Breast epithelium (tissue), 4 donors: ENCODE measurements at places on chromosomes 16 and 17. TPM values are rescaled to one million over a fixed set of nuclear protein-coding genes. Genes with fewer than 3 reads are reported as not detected.
A peak's percentile ranks its signal among the peaks of the same experiment; 100 is the strongest.

- peak overlapping the region; percentile 68 for H3K27ac ChIP-seq
- peaks cover 26% of the 10 kb centered on the region for H3K4me1 ChIP-seq
- H3K36me3 ChIP-seq, result no peaks in the 10 kb centered on the region
- peak; percentile 85 for DNase-seq
- H3K27me3 ChIP-seq, result no peaks in the 10 kb centered on the region
- peak overlapping the region; percentile 86 for H3K4me3 ChIP-seq
Observed at GRCh38 chr16:2212362-2213324, 2.0 kb upstream of the BRICD5 start.

DNA sequence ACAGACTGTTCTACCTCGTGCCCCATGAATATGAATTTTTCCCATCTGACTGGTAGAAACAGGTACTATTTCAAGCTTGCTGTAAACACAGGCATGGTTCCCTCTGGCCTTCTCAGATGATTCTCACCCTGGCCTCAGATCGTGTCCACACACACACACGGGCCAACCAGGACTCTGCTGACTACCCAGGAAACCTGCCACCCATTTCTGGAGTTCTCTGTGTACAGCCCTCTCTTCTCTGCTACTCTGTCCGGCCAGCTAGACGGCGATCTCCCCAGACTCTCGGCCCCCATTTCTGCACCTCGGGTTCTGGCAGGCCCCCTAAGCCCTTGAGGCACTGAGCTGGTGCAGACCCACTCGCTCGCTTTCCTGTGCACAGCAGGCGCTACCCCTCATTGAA is 31.2 kb downstream of the RPA1 start:
- H3K4me1 ChIP-seq, result no peaks in the 10 kb centered on the region
- no peak overlapping the region for H3K4me3 ChIP-seq
- DNase-seq, result no peak
- no peaks in the 10 kb centered on the region for H3K36me3 ChIP-seq

- DNase-seq, result no peak
- no peaks in the 10 kb centered on the region for H3K36me3 ChIP-seq
- no peaks in the 10 kb centered on the region for H3K27me3 ChIP-seq
Observed at GRCh38 chr16:27576729-27577128, 26.8 kb downstream of the KATNIP start.

- peaks cover 17% of the 10 kb centered on the region for H3K4me1 ChIP-seq
- no peaks in the 10 kb centered on the region for H3K27me3 ChIP-seq
- peak overlapping the region; percentile 94 for H3K27ac ChIP-seq
- peaks cover 7% of the 10 kb centered on the region for H3K36me3 ChIP-seq
- no peak for DNase-seq
Observed at GRCh38 chr16:30076276-30076791, 540 bp downstream of the PPP4C start.

GRCh38 chr17:58247511-58248363 is 9.4 kb downstream of the LPO start:
- H3K27ac ChIP-seq, result no peak overlapping the region
- H3K36me3 ChIP-seq, result no peaks in the 10 kb centered on the region
- H3K4me1 ChIP-seq, result no peaks in the 10 kb centered on the region
- no peak for DNase-seq
- H3K27me3 ChIP-seq, result peaks cover 6% of the 10 kb centered on the region

DNA sequence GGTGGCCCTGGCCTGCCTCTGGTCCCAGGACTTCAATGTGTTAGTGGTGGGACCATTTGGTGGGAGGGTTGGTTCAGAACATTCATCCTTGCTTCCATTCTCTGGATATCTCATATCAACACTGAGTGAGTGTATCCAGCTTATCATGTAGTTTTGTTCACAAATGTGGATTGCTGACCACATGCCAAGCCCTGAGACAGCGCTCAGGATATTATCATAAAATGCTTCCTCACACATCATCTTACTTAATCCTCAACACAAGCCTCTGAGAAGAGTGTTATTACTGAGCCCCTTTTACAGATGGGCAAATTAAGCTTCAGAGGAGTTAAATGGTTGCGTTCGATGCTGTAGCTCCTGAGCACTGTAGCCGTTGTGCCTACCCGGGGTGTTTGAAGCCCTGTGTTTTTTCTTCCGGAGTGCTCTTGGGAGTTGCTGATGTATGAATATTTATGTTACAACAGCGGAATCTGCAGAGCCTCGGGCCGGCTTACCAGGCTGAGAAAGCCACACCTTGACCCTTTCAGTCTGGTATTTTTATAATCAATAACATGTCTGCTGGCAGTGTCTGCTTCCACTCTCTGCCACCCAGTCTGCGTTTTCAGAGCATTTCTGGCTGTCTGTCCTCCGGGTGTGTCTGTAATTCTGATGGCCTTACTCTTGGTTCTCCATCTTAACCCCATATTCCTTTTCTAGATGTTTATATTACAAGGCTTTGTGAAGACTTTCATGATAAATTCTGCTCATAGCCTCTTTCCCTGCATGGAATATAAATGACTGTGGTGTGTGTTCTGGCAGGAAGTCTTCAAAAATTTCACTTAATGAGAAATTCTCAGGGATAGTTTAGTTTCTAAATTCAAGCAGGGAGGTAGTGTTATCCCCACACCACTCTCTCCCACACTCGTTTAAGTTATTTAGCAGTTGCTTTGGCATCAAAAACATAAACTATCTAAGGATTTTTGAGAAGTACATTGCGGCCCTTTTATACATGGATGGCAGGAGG is 2.9 kb downstream of the GLP2R start:
- H3K36me3 ChIP-seq, result no peaks in the 10 kb centered on the region
- H3K4me3 ChIP-seq, result no peak overlapping the region
- no peak for DNase-seq
- H3K4me1 ChIP-seq, result no peaks in the 10 kb centered on the region
- H3K27ac ChIP-seq, result no peak overlapping the region

DNA sequence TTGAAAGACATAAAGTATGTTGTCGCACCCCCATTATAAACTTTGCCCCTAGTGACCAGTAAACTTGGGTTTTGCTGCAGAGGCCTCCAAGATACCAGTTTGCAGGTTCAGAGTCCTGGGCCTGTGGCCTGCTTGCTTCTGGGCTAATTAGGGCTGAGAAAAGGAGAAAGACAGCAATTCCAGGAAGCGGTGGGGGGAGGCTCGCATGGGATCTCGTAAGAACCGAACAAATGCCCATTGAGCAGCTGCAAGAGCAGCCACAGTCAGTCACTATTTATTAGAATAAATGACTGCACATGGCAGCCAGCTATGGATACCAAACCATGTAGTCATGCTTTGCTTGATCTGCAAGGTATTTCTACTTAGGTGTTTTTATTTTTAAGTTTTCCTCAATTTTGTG is 4.9 kb downstream of the SHISA9 start:
- no peaks in the 10 kb centered on the region for H3K36me3 ChIP-seq
- DNase-seq, result no peak
- H3K27me3 ChIP-seq, result peaks cover 35% of the 10 kb centered on the region
- no peak overlapping the region for H3K4me3 ChIP-seq

DNA sequence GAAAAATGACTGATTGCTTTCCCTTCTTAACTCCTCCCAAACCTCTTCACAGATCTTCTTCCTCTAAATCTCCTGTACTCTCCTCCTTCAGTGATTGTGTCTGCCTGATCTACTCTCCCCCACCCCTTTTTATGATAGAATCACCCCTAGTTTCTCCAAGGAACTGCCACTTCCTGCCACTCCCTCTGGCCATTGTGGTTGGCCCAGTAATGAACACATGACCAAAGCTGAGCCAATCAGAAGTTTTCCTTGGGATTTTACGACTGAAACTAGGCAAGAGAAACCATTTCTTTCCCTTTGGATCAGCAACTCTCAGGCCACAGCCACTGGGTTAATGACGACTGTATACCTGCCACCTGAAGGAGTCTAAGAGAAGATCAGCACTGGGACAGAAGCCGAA is 15.9 kb downstream of the IRX3 start:
- H3K27me3 ChIP-seq, result no peaks in the 10 kb centered on the region
- no peak overlapping the region for H3K27ac ChIP-seq
- no peak overlapping the region for H3K4me3 ChIP-seq

DNA sequence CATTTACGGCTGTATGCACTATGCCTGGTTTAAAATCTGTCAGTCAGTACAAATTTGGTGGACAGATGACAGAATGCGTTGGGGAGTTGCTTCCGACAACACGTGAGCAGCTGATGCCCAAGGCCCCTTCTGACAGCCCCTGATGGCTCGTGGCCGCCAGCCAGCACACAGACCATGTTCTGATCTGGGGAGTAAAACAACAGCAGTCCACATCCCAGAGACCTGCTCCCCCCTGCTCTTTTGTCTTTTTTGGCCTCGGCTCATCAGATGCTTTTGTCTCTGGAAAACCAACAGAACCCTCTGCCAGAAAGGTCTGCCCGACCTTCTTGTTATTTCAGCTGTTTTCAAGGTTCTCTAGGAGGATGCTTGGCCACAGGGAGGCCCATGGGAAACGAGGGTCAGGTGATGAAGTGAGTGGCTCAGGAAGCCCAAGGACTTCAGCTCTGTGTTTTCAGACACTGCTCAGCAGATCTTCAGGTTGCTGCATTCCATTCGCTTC is 10.8 kb downstream of the ARSG start:
- no peak overlapping the region for H3K4me3 ChIP-seq
- no peaks in the 10 kb centered on the region for H3K27me3 ChIP-seq
- H3K36me3 ChIP-seq, result no peaks in the 10 kb centered on the region
- no peaks in the 10 kb centered on the region for H3K4me1 ChIP-seq

- no peaks in the 10 kb centered on the region for H3K4me1 ChIP-seq
- H3K4me3 ChIP-seq, result peak overlapping the region; percentile 46
- H3K36me3 ChIP-seq, result no peaks in the 10 kb centered on the region
Observed at GRCh38 chr16:86762095-86762494, 183.7 kb downstream of the FOXL1 start.

GRCh38 chr16:57773655-57774295 is 28.5 kb downstream of the KIFC3 start:
- H3K27me3 ChIP-seq, result no peaks in the 10 kb centered on the region
- no peaks in the 10 kb centered on the region for H3K36me3 ChIP-seq
- DNase-seq, result no peak

DNA sequence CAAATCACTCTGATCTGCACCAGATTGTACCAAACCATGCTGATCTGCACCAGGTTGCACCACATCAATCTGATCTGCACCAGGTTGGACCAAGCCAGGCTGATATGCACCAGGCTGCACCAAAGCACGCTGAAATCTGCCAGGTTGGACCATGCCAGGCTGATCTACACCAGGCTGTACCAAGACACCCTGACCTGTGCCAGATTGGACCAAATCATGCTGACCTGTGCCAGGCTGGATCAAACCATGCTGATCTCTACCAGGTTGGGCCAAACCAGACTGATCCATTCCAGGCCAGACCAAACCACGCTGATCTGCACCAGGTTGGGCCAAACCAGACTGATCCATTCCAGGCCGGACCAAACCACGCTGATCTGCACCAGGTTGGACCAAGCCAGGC is 15.5 kb downstream of the QRICH2 start:
- H3K36me3 ChIP-seq, result no peaks in the 10 kb centered on the region
- no peak overlapping the region for H3K27ac ChIP-seq
- no peak for DNase-seq
- H3K4me1 ChIP-seq, result no peaks in the 10 kb centered on the region

DNA sequence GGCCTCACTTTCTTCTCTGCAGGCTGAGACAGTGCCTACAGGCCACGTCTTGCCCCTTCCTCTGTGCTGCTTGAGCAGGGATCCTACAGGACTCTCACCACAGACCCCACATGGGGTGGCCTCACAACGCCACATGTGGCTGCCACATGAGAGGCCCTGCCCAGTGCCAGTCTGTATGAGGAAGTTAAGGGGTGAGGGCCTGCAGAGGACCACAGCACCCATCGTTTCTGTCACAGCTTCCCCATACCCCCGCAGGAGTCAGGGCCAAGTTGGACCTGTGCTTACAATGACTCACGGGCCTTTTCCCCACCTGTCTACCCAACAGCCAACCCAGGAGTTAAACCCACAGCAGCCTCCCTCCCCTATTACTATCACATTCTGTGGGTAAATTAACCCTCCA is 2.9 kb upstream of the GSDMB start:
- H3K27ac ChIP-seq, result no peak overlapping the region
- no peak for DNase-seq
- H3K36me3 ChIP-seq, result no peaks in the 10 kb centered on the region

GRCh38 chr16:26909623-26910022 is 157.1 kb upstream of the C16orf82 start:
- H3K27ac ChIP-seq, result no peak overlapping the region
- no peaks in the 10 kb centered on the region for H3K27me3 ChIP-seq
- no peaks in the 10 kb centered on the region for H3K36me3 ChIP-seq
- H3K4me1 ChIP-seq, result no peaks in the 10 kb centered on the region
- H3K4me3 ChIP-seq, result no peak overlapping the region

- H3K4me3 ChIP-seq, result no peak overlapping the region
- H3K36me3 ChIP-seq, result no peaks in the 10 kb centered on the region
- no peaks in the 10 kb centered on the region for H3K27me3 ChIP-seq
- DNase-seq, result no peak
Observed at GRCh38 chr17:70819183-70819582, 649.9 kb downstream of the KCNJ2 start.

DNA sequence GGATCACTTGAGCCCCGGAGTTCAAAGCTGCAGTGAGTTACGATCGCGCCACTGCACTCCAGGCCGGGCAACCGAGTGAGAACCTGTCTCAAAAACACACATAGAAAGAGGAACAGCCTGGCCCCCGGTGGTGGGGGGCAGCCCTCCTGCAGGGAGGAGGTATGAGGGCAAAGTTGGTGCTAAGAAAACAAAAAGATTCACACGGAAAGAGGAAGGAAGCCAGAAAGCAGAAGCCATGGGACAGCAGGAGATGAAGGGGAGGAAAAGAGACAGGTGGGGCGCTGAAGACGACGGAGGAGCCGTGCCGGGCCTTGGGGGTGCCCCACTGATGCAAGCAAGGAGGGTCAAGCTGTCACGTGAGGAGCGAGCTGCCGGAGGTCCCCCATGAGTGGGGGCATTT is 8.2 kb upstream of the C16orf74 start:
- no peaks in the 10 kb centered on the region for H3K4me1 ChIP-seq
- H3K27ac ChIP-seq, result no peak overlapping the region
- H3K27me3 ChIP-seq, result no peaks in the 10 kb centered on the region
- no peak overlapping the region for H3K4me3 ChIP-seq
- DNase-seq, result no peak
- H3K36me3 ChIP-seq, result no peaks in the 10 kb centered on the region

DNA sequence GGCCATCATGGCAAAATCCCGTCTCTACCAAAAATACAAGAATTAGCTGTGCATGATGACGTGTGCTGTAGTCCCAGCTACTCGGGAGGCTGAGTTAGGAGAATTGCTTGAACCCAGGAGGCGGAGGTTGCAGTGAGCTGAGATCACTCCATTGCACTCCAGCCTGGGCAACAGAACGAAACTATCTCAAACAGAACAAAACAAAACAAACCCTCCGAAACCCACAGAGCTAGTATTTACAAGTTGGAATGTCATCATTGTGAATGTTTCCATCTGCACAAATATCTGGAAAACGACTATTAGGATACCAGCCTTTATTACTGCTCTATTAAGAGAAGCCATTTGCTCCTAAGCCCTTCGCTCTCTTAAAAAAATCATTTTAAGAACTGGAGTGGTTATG is 26.0 kb downstream of the SMARCE1 start:
- H3K27me3 ChIP-seq, result no peaks in the 10 kb centered on the region
- H3K4me3 ChIP-seq, result no peak overlapping the region
- no peaks in the 10 kb centered on the region for H3K36me3 ChIP-seq
- no peak overlapping the region for H3K27ac ChIP-seq
- H3K4me1 ChIP-seq, result no peaks in the 10 kb centered on the region
- DNase-seq, result no peak

TOM1L1 gene
- total RNA-seq, result 72.2 TPM

GNAO1 gene
- total RNA-seq, result 0.96 TPM

ZNF764 gene
- total RNA-seq, result 4.0 TPM

PKD1 gene
- 110 TPM for total RNA-seq

TPSD1 gene
- 5.9 TPM for total RNA-seq

TBX21 gene
- total RNA-seq, result 0.33 TPM

TNFSF13 gene
- 33.6 TPM for total RNA-seq

ALOX15 gene
- 47.9 TPM for total RNA-seq

DNAH3 gene
- total RNA-seq, result 0.59 TPM

KRTAP4-7 gene
- total RNA-seq, result not detected
